ENCODE measurements at places on chromosomes 4 and X. TPM values are rescaled to one million over a fixed set of nuclear protein-coding genes. Genes with fewer than 3 reads are reported as not detected.

The FGF16 gene
- polyA plus RNA-seq = 1.1 TPM

The NXF2B gene
- polyA plus RNA-seq = 0.46 TPM

The SYTL5 gene
- 4.7 TPM for polyA plus RNA-seq

The TIGD4 gene
- 1.8 TPM for polyA plus RNA-seq

The AVPR2 gene
- 0.21 TPM for polyA plus RNA-seq

The PDE5A gene
- polyA plus RNA-seq = 21.1 TPM

The CHRDL1 gene
- polyA plus RNA-seq = 8.8 TPM

The PRSS12 gene
- 12.9 TPM for polyA plus RNA-seq

DNA sequence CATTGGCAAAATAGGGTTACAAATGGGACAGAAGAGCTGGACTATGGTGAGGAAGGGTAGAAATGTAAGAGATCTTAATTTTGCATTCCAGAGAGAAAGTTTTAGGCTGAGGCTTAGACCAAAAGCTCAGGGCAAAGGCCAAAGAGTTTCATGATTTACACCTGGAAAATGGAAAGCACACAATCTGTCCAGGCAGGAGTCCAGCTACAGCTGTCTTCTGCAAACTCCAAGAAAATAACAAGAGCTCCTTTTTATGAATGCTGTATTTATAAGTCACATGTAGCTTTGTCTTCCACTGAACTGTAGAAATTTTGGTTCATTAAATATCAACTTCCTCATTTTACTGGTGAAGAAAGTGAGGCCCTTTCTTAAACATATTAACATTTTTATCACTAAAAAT lies 288.0 kb upstream of the ATOH1 start:
- no peaks in the 10 kb centered on the region for H3K4me1 ChIP-seq
- no peaks in the 10 kb centered on the region for H3K36me3 ChIP-seq
- DNase-seq = no peak
- no peak overlapping the region for H3K27ac ChIP-seq

- DNase-seq = no peak
- H3K36me3 ChIP-seq = no peaks in the 10 kb centered on the region
- H3K27ac ChIP-seq = no peak overlapping the region
- no peak overlapping the region for H3K4me3 ChIP-seq
- peaks cover 11% of the 10 kb centered on the region for H3K27me3 ChIP-seq
Measured at GRCh38 chrX:72009731-72010130, 99.1 kb downstream of the NHSL2 start.

- no peak overlapping the region for H3K4me3 ChIP-seq
- H3K27me3 ChIP-seq = no peaks in the 10 kb centered on the region
- H3K27ac ChIP-seq = no peak overlapping the region
- no peaks in the 10 kb centered on the region for H3K36me3 ChIP-seq
Measured at GRCh38 chrX:136814847-136815750, 34.4 kb upstream of the ARHGEF6 start.

- no peaks in the 10 kb centered on the region for H3K27me3 ChIP-seq
- H3K4me1 ChIP-seq = no peaks in the 10 kb centered on the region
- no peak for DNase-seq
- no peaks in the 10 kb centered on the region for H3K36me3 ChIP-seq
- H3K27ac ChIP-seq = no peak overlapping the region
- no peak overlapping the region for H3K4me3 ChIP-seq
Measured at GRCh38 chrX:7139202-7140081, 8.1 kb upstream of the STS start.

DNA sequence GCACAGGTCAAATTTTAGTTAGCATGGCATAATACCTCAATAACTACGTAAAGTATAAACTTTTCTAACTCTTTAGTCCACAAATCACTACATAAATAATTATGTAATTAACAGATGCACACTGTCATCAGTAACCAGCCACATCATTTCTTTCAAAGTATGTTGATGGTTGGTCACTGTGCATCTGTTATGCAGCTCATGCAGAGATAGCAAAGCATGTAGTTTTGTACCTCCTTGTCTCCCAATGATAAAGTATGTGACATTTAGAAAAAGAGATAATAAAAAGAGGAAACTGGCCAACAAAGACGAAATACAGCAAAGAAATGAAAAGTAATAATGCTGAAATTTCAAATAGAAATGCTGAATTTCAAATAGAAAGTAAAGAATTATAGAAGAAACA lies 2.9 kb downstream of the LAMTOR3 start:
- H3K4me3 ChIP-seq = no peak overlapping the region
- H3K4me1 ChIP-seq = peaks cover 13% of the 10 kb centered on the region
- H3K36me3 ChIP-seq = peaks cover 3% of the 10 kb centered on the region

DNA sequence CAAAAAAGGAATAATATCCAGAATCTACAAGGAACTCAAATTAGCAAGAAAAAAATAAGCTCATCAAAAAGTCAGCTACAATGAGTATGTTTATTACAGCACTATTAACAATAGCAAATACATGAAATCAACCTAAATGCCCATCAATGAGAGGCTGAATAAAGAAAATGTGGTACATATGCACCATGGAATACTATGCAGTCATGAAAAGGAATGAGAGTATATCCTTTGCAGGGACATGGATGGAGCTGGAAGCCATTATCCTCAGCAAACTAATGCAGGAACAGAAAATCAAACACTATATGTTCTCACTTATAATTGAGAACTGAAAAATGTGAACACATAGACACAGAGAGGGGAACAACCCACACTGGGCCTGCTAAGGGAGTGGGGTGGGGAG lies 178.4 kb upstream of the IRS4 start:
- H3K27ac ChIP-seq = no peak overlapping the region
- no peaks in the 10 kb centered on the region for H3K27me3 ChIP-seq
- no peaks in the 10 kb centered on the region for H3K4me1 ChIP-seq
- H3K36me3 ChIP-seq = no peaks in the 10 kb centered on the region
- no peak for DNase-seq

DNA sequence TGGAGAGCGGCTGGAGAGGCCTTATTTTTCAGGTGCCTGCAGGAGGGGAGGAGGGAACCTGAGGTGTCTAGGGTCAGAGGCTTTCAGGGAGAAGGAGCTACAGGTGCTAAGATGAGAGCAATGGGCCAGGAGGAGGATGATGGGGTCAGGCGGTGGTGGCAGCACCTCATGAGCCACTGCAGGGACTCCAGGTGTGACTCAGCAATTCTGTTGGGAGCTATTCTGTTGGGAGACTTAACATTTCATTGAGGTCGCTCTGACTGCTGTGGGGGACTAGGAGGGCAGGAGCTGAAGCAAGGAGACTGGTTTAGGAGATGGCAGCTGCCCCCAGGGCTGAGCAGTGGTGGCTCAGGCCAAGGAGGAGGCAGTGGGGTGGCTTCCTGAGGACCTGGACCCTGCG lies 65.0 kb downstream of the CLDN34 start:
- no peak for DNase-seq
- H3K4me1 ChIP-seq = no peaks in the 10 kb centered on the region
- H3K27me3 ChIP-seq = peaks cover 3% of the 10 kb centered on the region
- no peak overlapping the region for H3K27ac ChIP-seq
- no peaks in the 10 kb centered on the region for H3K36me3 ChIP-seq
- no peak overlapping the region for H3K4me3 ChIP-seq

DNA sequence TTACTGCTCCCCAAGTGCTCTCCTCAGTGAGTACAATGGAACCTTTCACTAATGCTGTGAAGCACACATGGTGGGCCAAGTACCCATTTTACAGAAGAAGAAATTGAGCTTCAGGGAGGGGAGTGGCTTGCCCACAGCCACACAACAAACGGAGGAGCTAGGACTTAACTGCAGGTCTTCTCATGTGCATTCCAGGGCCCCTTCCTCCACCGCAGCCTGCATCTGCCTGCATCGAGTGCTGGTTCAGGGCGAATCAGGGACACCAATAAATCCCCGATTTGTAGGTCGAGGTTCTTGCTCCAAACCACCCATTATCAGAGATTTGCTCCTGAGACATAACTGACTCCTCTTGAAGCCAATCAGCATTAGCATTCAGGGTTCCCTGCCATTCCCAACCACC lies 100.9 kb downstream of the MAMLD1 start:
- peaks cover 4% of the 10 kb centered on the region for H3K36me3 ChIP-seq
- H3K27ac ChIP-seq = no peak overlapping the region
- H3K4me1 ChIP-seq = peaks cover 14% of the 10 kb centered on the region
- DNase-seq = no peak

DNA sequence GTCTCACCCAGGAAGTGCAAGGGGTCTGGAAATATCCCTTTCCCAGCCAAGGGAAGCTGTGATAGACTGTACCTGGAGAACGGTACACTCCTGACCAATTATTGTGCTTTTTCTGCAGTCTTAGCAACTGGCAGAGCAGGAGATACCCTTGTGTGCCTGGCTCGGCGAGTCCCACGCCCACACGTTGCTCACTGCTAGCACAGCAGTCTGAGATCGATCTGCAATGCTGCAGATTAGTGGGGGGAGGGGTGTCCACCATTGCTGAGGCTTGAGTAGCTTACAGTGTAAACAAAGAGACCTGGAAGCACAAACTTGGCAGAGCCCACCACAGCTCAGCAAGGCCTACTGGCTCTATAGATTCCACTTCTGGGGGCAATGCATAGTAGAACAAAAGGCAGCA lies 138.5 kb downstream of the CHRDL1 start:
- no peak overlapping the region for H3K27ac ChIP-seq
- no peak overlapping the region for H3K4me3 ChIP-seq
- H3K4me1 ChIP-seq = no peaks in the 10 kb centered on the region
- H3K27me3 ChIP-seq = no peaks in the 10 kb centered on the region
- no peak for DNase-seq
